ENCODE measurements at places on chromosomes 4 and X.

DNA sequence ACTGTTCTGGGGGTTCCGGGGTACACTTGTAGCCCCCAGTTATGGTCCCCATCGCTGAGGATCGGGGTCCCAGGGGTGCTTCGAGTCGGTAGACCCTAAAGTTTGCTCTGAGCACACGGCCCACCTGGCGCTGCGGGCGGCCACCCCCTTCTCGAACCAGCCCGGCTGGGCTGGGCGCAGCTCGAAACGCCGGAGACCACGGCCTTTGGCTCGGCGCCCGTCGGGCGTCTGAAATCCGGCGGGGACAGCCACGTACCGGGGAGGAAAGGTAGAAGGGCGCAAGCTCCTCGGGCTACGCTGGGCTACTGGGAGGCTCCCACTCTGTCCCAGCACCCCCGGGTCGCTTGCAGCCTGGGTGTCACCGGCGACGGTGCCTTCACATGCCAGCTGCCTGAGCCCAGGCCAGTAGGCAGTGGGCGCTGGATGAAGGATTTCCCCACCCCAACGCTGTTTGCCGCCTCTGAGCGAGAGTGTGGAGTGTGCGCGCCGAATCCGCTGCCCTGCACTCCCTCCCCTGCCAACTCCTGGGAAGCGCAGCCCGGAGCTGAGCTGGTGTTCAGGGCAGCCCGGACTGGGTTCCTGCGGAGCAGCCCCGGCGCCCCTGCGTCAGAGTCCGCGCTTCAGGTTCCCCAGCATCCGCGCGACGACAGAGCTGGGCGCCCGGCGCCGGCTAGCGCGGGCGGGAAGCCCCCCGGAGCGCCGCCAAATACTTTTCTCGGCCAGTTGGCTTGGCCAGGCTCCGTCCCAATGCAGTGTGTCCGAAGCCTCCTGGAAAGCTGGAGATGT, 637 bp downstream of the MAMLD1 start:
- no peak for DNase-seq

GRCh38 chrX:17617806-17618205, 119.5 kb upstream of the SCML1 start:
- DNase-seq, result no peak

DNA sequence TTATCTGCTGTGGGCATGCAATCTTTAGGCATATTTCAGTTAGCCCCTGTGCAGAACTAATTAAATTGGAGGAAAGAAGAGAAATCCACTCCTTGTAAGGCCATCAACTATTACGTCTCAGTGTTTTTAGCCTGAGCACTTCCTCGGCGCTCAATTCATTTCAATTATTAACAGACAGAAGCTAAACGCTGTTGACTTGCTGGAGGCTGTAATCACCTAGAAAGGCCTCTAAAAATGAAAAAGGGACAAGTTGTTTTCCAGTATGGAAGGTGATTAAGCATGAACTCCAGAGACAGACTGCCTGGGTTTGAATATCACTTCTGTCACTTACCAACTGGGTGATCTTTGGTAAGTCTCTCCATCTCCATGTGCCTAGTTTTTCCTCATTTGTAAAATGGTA, 59.6 kb downstream of the LEF1 start:
- no peak for DNase-seq

DNA sequence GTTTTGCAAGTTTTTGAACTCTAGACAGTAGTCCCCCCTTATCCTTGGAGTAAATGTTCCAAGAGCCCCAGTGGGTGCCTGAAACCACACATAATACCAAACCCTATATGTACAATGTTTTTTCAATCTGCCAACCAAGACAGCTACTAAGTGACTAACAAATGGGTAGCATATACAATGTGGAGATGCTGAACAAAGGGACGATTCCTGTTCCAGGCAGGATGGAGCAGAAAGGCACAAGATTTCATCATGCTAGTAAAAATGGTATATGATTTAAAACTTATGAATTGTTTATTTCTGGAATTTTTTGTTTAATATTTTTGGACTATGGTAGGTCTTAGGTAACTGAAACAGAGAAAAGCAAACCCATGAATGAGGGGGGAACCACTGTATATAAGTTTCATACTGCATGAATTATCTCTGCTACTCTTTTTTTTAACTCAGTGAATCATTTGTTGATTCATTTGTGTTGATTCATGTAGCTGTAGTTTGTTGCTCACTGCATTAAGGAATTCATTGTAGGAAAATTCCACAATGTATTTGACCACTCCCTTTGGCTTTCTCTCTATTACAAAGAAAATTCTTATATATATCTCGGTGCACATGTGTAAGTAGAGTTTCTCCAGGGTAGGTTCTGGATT, 21.9 kb upstream of the ANXA3 start:
- no peak for DNase-seq

- DNase-seq, result no peak
These were observed 79.7 kb downstream of the BTC start for GRCh38 chr4:74714611-74715130.

GRCh38 chrX:71935476-71935875, 24.8 kb downstream of the NHSL2 start:
- DNase-seq, result no peak

- DNase-seq, result no peak
These were observed 5.0 kb upstream of the DDX60L start for GRCh38 chr4:168485156-168485910.

DNA sequence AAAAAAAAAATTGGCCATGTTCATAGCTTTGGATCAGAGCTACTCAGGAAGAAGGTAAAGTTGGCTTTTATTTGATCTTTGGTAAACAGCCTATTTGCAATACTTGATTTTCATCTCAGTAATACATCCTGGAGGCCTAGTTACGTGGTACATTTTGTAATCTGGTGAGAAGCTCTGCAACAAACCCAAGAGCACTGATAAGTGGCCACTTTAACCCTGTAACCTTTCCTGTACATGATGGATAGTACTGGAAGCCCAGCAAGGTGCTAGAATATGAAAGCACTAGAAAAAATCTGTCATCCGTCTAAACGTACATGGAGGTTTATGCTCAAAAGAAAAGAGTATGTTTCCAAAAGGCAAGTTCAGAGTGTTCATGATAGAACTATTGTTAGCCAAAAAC, 88.3 kb upstream of the BMP2K start:
- DNase-seq, result no peak

DNA sequence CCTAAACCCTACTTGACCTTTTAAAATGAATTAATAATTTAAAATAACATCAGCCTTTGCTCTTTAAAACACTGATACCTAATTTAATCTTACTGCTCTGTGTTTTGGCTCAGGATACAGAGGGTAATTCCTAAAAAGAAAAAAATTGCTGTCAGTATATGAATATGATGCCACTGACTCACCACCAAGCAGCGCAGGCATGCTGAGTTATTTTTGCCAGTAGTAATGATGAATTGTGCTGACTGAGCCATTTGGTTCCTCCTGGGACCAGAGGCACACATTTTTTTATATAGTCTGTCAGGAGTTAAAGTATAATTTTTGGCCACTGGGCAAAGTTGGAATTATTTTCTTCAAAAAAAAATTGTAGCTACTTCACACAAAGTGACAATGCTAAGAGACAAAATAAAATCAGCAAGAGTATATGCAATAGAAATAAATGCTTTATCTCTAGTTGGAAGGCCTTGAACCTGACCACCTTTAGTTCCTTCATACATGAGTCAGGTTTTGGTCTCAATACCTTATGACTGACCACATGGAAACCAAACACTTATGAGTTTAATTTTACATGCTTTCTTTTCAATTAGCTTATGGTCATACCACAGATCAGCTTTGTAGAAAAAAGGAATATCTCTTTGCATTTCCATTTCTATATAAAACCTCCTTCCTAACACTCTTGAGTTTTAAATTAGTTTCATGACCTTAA, 115.1 kb downstream of the PPP3CA start:
- no peak for DNase-seq

DNA sequence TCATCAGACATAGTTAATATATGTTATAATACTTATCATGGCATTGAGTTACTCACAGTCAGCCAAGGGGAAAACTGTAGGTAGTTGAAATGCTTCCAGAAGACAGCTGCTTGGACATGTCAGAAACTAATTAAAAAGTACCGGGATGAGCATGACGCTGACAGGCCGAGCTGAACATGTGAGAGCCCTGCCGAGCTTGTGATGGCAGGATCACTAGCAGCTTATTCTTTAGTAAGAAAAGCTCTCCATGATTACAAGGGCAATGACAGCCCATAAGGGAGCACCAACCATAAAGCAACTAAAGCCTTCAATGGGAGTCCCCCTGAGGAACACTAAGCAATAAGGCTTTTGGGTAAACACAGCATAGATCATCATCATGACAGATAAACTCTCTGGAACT, 435.6 kb downstream of the TLL1 start:
- DNase-seq, result no peak

GRCh38 chr4:113468165-113469022, 293.1 kb downstream of the CAMK2D start:
- peak; percentile 97 for DNase-seq

DNA sequence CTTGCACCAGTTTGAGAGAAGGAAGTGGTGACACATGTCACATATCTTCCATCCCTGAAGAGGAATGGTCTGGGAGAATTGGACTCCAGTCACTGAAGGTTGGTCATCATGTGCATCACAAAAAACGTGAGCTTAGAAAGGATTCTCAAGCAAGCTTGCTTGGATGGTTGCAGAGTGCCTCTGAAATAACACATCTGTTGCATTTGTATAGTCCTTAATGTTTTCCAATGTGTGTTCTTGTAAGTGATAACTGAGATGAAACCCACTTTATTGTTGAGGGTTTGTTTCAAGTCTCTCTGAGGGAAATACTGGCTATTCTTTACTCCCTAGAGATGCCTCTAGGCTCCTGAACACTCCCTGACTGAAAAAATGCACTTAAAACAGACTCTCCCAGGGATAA, 184.5 kb upstream of the MBNL3 start:
- DNase-seq, result no peak

GRCh38 chrX:30938295-30938694, 49.2 kb upstream of the TAB3 start:
- no peak for DNase-seq

DNA sequence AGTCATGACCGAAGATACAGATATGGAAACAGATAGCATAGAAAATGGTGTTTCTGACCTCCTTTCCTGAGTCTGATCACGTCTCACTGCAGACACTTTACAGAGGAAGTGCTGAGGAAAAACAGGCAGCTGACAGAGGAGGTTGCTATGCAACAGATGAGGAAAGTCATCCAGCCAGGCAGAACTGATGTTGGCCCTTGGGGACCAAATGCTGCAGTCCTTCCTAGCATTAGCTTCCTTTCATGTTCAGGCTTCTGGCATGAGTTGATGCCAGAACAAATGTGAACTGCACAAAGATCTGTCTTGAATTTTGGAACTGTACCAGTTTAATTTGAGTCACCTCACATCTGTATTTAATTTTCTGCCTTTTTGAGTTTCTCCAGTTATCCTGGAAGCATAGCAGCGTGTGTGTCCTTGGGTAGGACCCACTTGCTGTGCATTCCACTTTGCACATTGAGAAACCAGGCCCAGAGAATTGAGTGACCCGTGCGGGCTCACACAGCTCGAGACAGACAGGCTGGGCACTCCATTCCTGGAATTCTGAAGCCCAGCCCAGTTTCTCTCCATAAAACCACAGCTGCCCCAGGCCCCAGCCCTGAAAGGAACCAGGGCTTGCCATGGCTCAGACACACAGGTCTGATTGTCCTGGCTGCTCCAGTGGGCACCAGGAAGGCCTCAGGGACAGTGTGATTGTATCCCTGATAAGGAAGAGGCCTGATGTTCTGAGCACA, 1.4 kb upstream of the MAGED1 start:
- peak; percentile 53 for DNase-seq

GRCh38 chr4:139144911-139145551, 32.0 kb downstream of the ELF2 start:
- no peak for DNase-seq

DNA sequence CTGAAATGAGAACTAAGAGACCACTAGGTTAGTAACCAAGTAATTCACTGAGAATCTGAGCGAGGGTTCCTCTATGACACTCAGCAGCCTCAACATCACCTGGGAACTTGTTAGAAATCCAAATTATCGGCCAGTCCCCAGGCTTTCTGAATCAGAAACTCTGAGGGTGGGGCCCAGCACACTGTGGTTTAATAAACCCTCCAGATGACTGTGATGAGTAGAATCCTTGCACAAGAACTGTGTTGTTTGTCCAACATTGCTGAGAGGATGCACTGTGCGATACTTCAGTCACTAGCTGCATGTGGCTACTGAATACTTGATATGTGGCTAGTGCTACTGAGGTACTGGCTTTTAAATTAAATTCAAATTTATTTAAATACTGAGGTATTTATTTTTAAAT, 243.9 kb downstream of the MAML3 start:
- no peak for DNase-seq

DNA sequence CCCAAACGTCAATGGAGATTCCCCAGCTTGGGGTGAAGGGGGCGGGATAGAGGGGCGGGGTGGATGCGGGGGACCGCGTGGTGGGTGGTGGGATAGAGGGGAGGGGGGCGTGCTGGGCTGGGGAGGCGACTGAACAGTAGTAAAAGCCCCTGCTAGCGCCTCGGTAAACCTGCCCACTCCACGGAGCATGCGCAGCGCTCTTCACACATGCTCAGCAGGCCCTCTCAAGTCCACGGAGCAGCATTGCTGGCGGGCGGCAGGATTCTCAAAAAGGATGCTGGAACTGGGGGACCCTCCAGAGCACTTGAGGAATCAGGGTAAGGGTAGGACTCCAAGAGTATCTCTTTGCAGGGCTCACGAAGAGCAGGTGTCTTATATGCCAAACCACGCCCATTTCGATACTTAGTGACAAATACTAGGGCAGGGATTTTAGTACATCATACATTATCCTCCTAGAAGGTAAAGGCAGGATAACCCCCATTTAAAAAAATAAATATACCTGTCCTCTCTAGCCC, 378 bp upstream of the RPS6KA6 start:
- DNase-seq, result peak; percentile 11

- DNase-seq, result no peak
These were observed 240.4 kb upstream of the LDB2 start for GRCh38 chr4:17138847-17139246.

DNA sequence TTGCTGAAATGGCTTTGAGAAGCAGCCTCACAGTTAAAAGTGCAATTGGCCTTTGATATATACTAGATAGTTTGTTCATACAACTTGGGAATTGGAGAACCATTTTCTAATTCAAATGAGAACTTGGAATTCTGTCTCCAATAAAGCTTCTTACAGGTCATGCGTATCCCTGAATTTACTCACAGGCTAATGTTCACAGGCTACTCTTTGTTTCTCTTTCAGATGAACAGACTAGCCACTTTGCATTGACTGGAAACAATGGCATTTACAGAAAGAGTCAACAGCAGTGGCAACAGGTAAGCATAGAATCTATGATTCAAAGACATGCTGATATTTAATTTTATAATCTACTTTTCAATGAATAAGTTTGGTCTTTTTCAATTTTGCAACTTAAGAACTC, 13.5 kb downstream of the AFF1 start:
- no peak for DNase-seq

- DNase-seq, result no peak
These were observed 550.5 kb upstream of the FAT1 start for GRCh38 chr4:187274153-187274552.

DNA sequence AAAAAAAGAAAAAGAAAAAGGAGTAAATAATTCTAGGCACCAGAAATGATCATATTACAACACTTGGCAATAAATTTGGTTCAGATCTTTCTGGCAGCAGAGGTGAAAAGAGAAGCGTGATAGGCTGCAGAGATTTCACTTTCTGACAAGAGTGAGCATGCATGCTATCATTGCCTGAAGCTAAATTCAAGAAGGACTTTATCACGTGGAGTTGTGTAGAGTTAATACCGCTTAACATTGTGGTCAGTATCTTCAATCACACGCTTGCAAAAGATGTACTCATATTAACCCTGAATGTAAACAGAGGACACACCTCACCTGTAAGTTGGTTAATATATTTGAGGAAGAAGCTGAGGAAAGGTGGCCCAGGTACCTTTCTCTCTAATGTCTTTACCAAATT, 31.4 kb upstream of the RBPJ start:
- DNase-seq, result no peak
